ENCODE measurements at places on chromosomes 7 and 10.

DNA sequence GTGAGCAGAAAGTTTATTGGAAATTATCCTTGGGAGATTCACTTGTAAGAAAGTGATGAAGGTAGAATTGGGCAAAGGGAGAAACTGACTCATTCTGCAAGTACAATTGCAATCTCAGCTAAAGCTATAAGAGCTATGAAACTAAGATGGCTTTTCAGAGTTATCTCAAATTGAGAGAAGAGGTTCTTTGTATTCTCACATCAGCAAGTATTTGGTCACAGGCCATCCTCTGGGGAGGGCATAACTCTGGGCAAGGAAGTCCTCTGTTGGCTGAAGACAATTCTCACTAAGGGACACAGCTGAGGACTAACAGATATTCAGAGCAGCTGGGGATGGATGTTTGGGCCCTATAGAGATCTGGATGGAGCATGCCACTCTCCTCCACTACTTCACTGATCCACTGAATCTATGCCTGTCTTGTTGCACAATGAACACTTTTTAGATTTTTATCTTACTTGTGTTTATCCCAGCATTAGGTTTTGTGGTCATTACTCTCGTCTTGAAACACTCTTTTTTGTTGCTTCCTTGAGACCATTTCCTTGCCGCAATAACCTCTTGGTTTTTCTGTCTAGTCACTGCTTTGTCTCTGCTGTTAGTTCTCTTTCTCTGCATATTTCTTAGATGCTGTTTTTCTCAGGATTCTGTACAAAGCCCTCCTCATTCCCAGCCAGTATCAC lies 115.1 kb downstream of the GNAI1 start:
- DNase-seq = no peak

DNA sequence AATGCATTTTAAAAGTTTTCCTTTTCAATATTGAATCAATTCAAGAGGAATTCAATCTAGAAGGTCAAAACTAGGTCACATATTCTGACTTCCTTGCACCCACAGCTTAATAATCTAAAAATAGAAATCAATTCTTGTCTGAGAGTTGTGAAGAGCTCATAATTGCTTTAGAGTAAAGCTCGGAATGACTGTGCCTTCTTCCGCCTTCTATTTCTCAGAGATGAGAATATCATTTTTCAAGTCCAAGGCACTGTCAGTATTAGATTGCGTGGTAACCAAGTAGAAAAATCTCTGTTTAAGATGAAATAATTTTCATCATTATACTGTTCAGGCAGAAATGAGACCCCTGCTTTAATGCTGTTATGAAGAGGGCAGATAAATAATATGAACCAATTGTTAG lies 272.2 kb upstream of the NFE2L3 start:
- DNase-seq = no peak

DNA sequence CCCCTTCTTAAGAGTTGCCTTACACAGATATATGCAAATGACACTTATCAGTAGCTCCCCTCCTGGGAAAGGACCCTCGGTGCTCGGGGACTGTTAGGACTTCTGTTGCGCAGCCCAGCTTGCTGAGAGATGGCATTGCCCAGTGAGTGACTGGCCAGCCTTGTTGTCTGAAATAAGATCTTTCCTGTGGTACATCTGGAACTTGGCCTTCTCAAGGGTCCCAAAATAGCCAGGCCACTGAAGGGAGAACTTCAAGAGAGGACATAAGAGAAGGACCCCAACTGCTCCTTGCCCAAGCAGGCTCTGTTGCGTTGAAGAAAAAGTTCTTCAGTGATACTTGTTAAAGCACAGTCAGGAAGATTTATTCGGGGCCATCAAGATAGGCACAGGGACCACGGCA lies 17.3 kb downstream of the BAG3 start:
- DNase-seq = no peak

DNA sequence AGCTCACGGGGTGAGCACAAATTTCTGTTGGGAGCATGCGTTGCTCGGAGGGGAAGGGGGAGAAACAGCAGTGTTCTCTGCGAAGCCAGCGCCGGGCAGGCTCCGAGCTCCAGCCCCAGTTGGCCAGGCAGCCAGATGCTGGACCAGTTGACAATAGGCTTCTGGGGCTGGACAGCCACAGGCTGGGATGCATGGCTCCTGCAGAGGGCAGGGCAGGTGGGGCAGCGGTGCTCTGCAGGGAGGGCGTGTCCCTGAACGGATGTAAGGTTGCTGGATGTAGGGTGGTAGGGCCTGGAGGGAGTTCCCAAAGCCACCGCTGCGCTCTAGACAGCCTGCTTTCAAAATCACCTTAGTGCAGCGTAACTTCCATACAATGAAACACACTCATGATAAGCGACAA lies 574.9 kb downstream of the GLRX3 start:
- DNase-seq = no peak

GRCh38 chr7:152664636-152665035 lies 11.3 kb downstream of the XRCC2 start:
- DNase-seq = no peak

DNA sequence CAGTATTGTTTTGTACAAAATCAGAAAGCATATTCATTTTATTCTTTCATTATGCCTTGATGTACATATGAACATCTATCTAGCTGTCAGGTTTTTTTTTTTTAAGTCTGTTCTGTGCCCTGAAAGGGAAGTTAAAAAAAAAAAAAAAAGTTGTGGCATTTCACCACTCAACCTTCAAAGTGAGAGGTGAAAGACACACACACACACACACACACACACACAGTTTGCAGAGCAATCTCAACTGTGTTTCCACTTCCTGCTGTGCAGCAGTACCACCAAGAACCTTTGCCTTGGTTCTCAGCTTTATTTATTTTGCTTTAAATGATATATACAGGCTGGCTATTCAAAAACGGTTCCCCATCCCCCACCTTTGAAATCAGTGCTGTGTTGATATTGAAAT lies 955.6 kb downstream of the GATA3 start:
- DNase-seq = no peak

DNA sequence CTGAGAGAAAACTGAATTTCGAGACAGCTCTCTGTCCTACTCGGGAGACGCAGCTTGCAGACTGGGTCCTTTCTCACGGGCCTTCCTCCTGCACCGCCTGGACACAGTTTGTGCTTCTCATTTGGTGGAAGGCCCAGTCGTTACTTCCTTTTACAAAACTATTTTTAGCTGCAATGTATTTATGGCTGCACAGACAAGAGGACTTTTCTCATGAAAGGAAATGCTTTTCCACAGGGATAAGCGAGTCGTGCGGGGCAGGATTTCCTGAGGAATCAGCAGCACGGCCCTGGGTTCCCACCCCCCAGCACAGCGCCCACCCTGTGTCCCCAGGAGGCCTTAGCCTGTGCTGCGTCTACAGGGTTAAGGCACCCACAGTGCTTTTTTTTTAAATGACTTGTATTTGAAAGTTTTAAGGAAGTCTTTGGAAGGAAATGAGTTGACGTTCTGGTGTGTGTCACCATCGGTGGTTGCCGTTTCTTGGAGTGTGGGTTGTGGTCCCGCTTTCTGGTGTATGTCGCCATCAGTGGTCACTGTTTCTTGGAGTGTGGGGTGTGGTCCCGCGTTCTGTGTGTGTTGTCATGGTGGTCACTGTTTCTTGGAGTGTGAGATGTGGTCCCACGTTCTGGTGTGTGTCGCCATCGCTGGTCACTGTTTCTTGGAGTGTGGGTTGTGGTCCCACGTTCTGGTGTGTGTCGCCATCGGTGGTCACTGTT lies 50.9 kb downstream of the INPP5A start:
- no peak for DNase-seq

DNA sequence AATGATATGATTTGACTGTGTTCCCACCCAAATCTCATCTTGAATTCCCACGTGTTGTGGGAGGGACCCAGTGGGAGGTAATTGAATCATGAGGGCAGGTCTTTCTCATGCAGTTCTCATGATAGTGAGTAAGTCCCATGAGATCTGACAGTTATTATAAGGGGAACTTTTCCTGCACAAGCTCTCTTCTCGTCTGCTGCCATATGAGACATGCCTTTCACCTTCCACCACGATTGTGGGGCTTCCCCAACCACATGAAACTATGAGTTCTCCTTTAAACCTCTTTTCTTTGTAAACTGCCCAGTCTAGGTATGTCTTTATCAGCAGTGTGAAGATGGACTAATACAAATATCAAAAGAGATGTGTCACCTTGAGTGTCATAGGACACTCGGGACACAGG lies 502.7 kb upstream of the PODXL start:
- no peak for DNase-seq

DNA sequence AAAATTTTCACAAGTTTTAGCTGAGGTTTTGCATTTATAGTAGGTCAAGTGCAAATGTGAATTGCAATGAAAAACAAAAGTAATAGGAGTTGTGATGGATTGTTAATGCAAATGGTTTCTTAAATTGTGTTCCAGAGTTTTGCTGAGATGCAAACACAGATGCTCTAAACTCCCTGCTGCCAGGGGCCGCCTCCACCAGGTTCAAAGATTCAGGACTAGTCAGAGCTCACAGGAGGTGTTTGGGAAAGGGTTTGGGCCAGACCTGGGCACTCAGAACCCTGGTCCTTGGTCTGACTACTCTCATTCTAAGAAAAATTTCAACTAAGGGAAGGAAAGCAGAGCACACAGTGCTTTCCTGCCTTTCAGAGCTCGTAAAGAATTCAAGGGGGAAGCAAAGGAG lies 193.1 kb downstream of the CCSER2 start:
- DNase-seq = no peak

GRCh38 chr10:22433875-22434274 lies 88.6 kb downstream of the SPAG6 start:
- no peak for DNase-seq
